ENCODE measurements at places on chromosomes 7 and 10.
A peak's percentile ranks its signal among the peaks of the same experiment; 100 is the strongest.

DNA sequence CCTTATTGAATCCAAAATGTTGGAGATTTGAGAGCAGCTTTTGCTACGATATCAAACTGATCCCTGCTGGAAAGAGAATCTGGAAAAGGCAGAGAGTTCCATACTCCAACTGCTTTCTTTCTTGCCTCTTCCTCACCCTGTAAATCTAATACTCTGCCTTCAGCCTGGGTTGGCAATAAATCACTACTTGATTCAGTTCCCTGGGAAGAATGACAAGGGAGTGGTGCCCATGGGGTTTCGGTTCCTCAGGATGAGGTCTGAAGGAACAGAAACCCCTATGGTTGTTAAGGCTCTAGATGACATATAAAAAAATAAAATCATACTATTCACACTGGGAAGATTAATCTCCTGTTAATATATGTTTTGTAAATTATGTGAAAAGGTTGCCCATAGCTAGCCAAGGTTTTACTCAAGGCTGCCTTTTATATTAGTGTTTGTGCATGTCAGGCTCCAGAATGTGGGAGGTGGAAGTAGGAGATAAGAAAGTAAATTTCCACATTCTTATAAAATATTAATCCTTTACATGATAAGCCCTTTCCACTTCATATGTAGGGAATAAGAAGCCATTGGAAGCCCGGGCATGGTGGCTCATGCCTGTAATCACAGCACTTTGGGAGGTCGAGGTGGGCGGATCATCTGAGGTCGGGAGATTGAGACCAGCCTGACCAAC is 106.2 kb upstream of the CACNA2D1 start:
- no peak for DNase-seq

DNA sequence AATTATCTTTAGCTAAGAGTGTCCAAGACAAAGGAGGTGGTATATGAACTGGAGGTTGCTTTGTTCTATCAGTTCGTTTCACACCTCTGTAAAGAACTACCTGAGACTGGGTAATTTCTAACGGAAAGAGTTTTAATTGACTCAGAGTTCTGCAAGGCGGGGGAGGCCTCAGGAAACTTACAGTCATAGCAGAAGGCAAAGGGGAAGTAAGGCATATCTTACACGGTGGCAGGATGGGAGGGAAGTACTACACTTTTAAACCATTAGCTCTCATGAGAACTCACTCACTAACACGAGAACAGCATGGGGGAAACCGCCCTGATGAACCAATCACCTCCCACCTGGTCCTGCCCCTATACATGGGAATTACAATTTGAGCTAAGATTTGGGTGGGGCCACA is 1202.3 kb upstream of the LRRTM3 start:
- DNase-seq, result no peak

DNA sequence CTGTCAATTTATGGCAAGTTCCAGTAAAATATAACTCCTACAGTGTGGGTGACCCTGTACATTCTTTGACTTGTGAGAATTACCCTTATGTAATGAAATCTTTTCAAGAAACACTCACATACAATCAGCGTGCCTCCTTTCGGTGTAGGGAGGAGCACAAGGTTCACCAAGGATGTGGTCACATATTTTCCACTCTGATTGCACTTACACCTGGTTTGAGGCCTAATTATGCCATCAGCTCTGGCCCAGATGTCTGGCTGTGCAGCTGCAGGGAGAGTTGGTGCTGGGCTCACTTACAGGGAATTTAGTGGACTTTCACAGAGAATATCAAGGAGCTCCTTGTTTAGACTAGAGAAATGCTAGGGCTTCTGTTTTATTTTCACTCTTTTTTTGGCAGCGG is 146.0 kb upstream of the STEAP4 start:
- DNase-seq, result no peak

DNA sequence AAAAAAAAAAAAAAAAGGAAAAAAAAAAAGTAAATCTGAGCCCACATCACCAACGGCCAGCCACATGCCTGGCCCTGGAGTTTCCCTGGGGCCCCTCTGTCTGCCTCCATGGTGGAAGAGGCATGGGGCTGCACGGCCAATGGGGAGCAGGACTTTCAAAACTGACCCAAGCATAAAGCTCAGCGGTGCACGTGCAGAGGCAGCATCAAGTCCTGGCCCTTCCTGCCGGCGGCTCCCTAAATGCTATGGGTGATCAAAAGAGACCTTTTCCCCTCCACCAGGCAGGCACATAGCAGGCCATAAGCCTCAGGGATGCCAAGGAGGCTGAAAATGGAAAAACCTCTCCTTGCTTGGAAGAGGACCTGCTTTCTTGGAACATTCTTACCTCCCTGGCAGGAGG is 94.3 kb downstream of the OAT start:
- no peak for DNase-seq

GRCh38 chr10:12042409-12042796 is 206 bp downstream of the UPF2 start:
- DNase-seq, result no peak

- peak; percentile 79 for DNase-seq
Measured at GRCh38 chr10:67884842-67885670, 600 bp downstream of the SIRT1 start.

DNA sequence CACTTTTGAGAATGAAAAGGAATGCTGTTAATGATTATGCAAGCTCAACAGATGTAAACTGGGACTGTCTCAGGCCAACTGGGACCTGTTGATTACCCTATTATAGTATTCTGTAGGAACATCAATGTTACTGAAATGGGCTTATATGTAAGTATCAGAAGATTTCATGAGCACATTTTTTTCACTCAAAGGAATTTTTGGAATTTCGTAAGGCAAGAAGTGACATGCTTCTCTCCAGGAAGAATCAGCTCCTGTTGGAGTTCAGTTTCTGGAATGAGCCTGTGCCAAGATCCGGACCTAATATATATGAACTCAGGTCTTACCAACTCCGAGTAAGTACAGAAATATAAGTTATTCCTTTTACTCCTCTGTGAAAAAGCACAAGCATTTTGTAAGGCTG is 19.2 kb downstream of the NIPSNAP2 start:
- DNase-seq, result no peak

DNA sequence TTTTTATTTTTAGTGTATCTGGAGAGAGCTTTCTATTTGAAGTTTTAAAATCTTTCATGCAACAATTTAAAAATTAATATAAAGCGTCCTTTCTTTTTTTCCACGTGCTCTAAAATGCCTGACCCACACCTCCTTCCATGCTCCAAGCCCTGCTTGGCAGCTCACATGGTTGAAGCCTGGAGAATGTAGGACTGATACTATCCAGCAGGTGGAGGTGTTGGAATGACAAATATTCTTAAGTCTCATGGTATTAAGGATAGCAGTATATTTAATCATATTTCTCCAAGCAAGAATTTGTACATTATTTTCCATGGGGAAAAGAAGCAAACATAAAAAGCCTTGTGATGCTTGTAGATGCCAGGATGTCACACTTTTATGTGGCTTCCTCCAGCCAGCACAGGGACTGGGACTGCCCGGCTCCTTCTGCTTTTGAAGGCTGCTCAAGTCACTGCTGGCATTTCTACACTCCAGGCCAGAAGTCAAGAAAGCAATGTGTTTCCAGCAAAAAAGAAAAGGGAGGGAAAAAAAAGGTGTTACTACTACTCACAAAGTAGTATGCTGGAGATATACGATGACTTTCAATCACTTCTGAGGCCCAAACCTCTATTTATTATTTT is 49.7 kb downstream of the BZW2 start:
- no peak for DNase-seq

GRCh38 chr10:8691498-8692017 is 637.1 kb downstream of the GATA3 start:
- DNase-seq, result no peak

- no peak for DNase-seq
Measured at GRCh38 chr10:74040200-74041126, 42.5 kb downstream of the VCL start.

GRCh38 chr10:126646110-126646509 is 24.4 kb downstream of the C10orf90 start:
- DNase-seq, result no peak

- no peak for DNase-seq
Measured at GRCh38 chr7:150317748-150318444, 5.3 kb upstream of the LRRC61 start.

DNA sequence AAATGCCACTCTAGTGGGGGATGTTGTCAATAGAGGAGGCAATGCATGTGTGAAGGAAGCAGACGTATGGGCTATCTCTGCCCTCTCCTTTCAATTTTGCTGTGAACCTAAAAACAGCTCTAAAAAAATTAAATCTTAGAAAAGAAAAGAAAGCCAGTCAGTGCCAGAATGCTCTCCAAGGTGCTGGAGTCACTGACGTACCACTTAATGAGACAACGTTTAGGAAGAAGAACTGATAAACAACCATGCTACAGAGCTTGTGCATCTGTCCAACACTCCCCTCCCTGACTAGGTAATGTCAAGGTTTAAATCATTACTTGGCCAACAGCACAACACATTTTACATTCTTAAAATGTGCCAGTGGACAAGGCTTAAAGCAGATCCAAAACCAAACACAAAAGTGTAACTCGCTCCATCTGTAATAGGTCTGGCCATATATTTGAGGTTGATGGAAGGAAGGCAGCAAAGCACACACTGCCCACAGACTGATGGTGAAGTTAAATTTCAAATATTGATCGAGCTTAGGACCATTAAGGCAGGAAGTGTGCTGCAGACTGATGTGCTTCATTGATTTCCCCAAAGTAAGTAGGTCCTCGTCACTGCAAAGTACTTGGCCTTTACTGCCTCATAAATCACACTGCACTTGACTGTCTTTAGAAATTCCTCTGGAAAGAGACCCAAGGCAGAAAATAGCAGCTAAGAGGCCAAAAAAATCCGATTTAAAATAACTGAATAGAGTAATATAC is 15.5 kb downstream of the ARMH3 start:
- DNase-seq, result no peak

DNA sequence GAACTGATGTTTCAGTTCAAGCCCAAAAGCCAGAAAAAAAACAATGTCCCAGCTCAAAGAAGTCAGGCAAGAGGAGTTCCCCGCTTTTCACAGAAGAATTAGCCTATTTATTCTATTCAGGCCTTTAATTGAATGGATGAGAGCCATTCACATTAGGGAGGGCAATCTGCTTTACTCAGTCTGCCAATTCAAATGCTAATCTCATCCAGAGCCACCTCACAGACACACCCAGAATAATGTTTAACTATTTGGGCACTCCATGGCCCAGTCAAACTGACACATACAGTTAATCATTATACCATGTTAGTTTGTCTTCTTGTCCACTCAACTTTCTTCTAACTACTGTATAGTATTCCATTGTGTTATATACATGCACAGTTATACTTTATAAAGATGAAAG is 2.6 kb upstream of the NPSR1 start:
- no peak for DNase-seq

- DNase-seq, result no peak
Measured at GRCh38 chr7:126720232-126720631, 532.5 kb downstream of the GRM8 start.

DNA sequence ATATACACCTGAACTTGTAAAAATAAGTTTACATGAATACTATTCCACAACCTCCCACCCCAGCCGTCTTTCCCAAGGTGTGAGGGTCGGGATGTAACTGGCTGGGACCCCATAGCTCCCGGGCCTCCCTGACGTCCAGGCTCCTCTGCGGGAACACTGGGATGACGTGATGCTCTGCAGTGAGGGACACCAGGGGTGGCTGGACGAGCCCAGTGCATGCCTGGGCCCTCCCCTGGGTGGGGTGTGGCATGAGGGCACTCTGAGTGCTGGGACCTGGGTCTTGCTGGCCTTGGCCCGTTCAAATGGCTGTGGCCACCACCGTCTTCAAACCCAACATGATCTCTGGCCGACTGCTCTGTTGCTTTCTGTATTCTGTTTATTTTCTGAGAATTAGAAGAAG is 182.4 kb downstream of the DNAJB6 start:
- DNase-seq, result no peak

- DNase-seq, result no peak
Measured at GRCh38 chr7:69826283-69826682, 228.0 kb downstream of the AUTS2 start.

GRCh38 chr7:155979994-155980393 is 167.7 kb upstream of the SHH start:
- no peak for DNase-seq

DNA sequence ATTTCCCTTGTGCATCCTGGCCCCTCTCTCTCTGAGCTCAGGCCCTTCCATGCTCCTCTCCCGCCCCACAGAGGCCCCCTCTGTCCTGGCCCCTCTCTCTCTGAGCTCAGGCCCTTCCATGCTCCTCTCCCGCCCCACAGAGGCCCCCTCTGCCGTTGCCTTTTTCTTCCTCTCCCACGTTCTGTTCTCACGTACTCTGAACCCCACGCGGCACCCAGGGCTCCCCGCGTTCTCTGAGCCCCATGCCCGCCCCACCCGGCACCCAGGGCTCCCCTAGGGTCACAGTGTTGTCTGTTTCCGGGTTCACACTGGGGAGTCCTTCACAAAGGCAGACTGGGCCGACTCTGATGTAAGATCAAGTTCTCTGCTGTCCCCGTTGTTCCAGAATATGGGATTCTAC is 336.8 kb downstream of the DNAJB6 start:
- no peak for DNase-seq

DNA sequence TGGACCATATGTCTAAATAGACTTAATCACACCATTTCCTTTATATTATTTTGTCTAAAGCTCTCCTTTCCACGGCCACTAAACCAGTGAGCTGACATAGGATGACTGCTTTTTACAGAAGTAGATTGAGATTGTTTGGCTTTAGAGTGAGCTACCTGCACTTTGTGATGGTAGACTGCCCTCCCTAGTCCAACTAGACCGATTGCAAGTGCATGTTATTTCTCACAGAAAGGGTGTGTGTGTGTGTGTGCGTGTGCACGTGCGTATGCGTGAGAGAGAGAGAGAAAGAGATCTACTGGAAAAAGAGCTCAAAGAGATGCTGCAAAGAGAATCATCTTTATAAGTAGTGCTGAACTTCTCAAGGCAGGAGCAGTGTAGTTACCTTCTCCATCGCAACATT is 60.7 kb downstream of the VCL start:
- no peak for DNase-seq

- no peak for DNase-seq
Measured at GRCh38 chr10:128629111-128630096, 503.2 kb upstream of the MKI67 start.

DNA sequence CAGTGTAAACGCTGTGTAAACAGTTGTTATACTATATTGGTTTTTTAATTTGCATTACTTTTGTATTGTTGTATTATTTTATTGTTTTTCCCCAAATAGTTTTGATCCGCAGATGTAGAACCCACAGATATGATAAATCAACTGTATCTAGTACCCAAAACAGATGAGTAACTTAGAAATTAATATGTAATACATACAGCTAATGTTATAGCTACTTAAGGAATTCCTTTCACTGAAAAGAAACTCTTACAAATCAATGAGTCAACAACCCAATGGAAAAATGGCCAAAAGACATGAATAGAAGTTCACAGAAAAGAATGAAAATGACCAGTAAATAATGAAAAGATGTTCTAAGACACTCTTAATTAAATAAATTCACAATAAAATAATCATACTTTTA is 32.3 kb upstream of the ARL4A start:
- no peak for DNase-seq

GRCh38 chr7:47634273-47634672 is 52.4 kb upstream of the TNS3 start:
- no peak for DNase-seq

GRCh38 chr10:44968091-44968490 is 8.5 kb downstream of the RASSF4 start:
- DNase-seq, result no peak

- no peak for DNase-seq
Measured at GRCh38 chr10:86109421-86109820, 257.2 kb downstream of the GRID1 start.
